ENCODE measurements at places on chromosomes 6 and 20.

DNA sequence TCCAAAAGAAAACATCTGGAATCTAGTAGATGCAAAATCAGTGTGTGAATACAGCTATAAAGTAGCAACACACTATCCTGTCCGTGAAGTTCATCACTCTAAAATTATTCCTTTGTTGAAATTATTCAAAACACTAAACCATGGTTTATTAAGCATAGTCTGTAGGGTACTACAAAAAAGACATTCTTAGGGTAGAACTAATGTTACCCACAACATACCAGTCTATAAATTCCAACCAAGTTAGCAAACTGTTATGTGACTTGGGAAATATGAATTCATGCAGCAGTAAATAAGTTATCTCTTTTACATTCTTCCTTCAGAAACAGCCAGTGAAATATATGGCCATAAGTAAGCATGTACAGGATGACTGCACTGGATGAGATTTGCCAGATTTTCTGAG lies 580.3 kb upstream of the ADGRB3 start:
- DNase-seq = no peak

- no peak for DNase-seq
Measured at GRCh38 chr6:68635706-68636513, 828 bp downstream of the ADGRB3 start.

DNA sequence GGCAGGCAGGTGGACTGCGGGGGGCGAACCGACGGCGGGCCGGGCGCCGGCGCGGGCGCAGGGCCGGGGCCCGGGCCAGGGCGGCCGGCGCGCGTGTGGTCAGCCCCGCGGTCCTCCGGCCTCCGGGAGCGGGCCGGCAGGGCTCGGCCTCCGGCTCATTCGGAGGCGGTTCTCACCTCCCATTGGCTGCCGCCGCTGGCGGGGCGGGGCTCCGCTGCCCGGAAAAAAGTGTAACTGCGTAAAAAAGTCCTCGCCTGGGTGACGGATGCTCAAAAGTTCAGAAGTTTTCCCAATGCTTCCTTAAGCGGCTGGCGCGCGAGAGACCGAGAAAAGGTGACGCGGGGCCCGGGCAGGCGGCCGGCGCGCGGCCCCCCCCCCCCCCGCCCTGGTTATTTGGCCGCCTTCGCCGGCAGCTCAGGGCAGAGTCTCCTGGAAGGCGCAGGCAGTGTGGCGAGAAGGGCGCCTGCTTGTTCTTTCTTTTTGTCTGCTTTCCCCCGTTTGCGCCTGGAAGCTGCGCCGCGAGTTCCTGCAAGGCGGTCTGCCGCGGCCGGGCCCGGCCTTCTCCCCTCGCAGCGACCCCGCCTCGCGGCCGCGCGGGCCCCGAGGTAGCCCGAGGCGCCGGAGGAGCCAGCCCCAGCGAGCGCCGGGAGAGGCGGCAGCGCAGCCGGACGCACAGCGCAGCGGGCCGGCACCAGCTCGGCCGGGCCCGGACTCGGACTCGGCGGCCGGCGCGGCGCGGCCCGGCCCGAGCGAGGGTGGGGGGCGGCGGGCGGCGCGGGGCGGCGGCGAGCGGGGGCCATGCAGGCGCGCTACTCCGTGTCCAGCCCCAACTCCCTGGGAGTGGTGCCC lies at the start of gene FOXC1:
Gene FOXC1, plus strand, starts transcription at position 268 of the 849 bp plus-strand sequence. Its CDS starts 531 bp downstream, at position 799.
- DNase-seq = no peak

- no peak for DNase-seq
Measured at GRCh38 chr6:83885984-83886383, 26.5 kb downstream of the CYB5R4 start.

DNA sequence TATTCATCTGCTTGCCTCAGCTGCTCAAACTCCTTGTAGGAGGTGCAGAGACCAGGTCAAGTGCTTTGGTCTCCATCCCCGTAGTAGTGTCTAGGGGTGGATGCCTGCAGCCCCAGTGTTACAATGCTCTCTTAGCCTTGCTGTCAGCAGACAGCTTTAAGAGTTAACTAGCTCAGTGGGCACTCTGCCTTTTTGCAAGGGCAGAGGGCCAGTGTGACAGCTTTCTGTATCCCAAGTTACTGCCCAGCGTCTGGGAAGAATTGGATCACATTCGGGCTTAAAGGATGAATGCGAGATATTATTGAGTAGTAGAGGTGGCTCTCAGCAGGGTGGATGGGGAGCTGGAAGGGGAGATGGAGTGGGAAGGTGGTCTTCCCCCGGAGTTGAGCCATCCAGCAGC lies 339.9 kb upstream of the RNF217 start:
- DNase-seq = no peak

- no peak for DNase-seq
Measured at GRCh38 chr6:111367393-111368088, 115.5 kb downstream of the REV3L start.

GRCh38 chr6:56282391-56282790 lies 35.0 kb upstream of the COL21A1 start:
- DNase-seq = no peak

GRCh38 chr6:111530218-111530617 lies 47.2 kb upstream of the REV3L start:
- no peak for DNase-seq

- DNase-seq = no peak
Measured at GRCh38 chr6:126767711-126768110, 350.8 kb upstream of the RSPO3 start.

Measured in occipital lobe (tissue), 3 donors.